ENCODE measurements at places on chromosomes 7 and 10.
A peak's percentile ranks its signal among the peaks of the same experiment; 100 is the strongest.

DNA sequence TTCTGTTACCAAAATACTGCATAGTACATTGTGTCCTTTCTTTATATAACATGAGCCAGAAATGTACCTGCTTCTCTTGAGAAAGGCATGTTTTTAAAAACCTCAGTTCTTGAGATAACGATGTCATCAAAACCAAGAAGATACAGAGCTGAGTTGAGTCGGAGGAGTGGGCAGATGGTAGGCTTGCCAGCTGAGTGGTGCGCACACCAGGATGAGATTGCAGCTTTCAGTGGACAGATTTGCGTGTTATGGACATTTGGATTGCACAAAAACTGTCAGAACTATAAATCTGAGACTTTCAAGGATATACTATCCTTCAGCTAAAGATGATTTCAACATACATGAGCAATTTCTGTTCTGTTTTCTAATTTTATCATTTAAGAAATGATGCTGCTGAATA, 25.0 kb downstream of the PRKAR2B start:
- H3K36me3 ChIP-seq = no peaks in the 10 kb centered on the region
- H3K27ac ChIP-seq = no peak overlapping the region
- peaks cover 11% of the 10 kb centered on the region for H3K4me1 ChIP-seq
- H3K27me3 ChIP-seq = no peaks in the 10 kb centered on the region
- no peak for DNase-seq

- no peak for DNase-seq
- H3K4me1 ChIP-seq = no peaks in the 10 kb centered on the region
- H3K36me3 ChIP-seq = peaks cover 13% of the 10 kb centered on the region
- H3K27me3 ChIP-seq = no peaks in the 10 kb centered on the region
- H3K4me3 ChIP-seq = no peak overlapping the region
Observed at GRCh38 chr7:87850836-87851593, 25.1 kb downstream of the SLC25A40 start.

GRCh38 chr7:111018960-111019736, 71.8 kb upstream of the LRRN3 start:
- H3K27ac ChIP-seq = peak overlapping the region; percentile 17
- no peaks in the 10 kb centered on the region for H3K27me3 ChIP-seq
- H3K36me3 ChIP-seq = peaks cover 7% of the 10 kb centered on the region
- peaks cover 18% of the 10 kb centered on the region for H3K4me1 ChIP-seq

- H3K27me3 ChIP-seq = no peaks in the 10 kb centered on the region
- no peak overlapping the region for H3K4me3 ChIP-seq
- no peak overlapping the region for H3K27ac ChIP-seq
- H3K4me1 ChIP-seq = peaks cover 9% of the 10 kb centered on the region
- H3K36me3 ChIP-seq = peaks cover 33% of the 10 kb centered on the region
Observed at GRCh38 chr10:75034131-75034512, 77.3 kb upstream of the SAMD8 start.

GRCh38 chr7:90788052-90788451, 191.9 kb downstream of the CDK14 start:
- H3K4me3 ChIP-seq = no peak overlapping the region
- no peaks in the 10 kb centered on the region for H3K27me3 ChIP-seq
- H3K27ac ChIP-seq = peak overlapping the region; percentile 14
- peaks cover 24% of the 10 kb centered on the region for H3K36me3 ChIP-seq
- DNase-seq = no peak

DNA sequence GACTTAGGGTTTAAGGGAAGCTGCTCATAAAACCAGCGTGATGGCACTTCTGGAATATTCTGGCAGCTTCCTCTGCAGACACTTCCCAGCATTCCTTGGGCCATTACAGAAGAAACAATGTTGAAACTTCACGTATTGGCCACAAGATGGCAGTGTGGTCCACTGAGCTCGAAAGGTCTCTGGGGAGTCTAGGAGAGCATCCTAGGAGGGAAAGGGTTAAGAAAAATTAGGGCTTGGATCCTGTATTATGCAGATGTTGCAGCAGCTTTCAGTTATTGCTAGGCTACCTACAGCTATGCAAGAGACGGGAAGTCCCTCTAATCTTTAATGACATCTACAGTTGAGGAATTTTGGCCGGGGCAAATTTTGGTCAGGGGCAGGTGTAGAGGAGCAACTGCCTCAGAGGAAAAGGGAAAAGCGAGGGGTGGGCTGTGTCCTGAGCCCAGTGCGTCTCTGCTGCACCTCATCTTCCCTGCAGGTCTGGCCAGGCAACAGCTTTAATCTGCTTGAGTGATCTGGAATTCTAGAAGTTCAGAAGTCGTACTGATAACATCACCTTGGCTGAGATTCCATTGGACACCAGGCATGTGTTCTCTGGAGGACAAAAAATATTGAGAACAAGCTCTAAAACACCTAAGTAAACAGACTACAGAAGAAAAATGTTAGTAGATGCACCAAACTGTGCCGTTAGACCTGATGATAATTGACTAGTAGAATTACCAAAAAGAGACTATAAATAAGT, 220.8 kb upstream of the PRSS58 start:
- H3K27ac ChIP-seq = no peak overlapping the region
- DNase-seq = no peak
- H3K36me3 ChIP-seq = no peaks in the 10 kb centered on the region
- no peaks in the 10 kb centered on the region for H3K27me3 ChIP-seq
- no peak overlapping the region for H3K4me3 ChIP-seq
- H3K4me1 ChIP-seq = peaks cover 9% of the 10 kb centered on the region
